NCI-H345 (cell line): ENCODE measurements at places on chromosomes 5 and 9.

DNA sequence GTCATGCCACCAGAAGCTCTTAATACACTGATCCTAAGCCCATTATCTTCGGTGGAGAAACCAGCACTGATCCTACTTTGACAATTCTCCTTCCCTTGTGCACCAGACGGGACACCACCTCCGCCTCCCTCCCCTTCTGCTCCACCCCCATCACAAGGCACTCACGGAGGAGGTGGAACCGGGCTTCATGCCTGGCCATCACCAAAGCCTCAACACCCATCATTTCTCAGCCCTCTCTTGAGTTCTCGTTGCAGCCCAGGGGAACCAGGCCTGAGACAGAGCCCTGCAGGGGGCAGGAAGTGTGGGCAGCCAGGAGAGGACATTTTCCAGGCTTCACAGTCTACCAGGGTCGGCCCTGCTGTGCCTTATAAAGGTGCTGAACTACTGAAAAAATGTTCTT lies 160.5 kb downstream of the GOLPH3 start:
- DNase-seq, result no peak

DNA sequence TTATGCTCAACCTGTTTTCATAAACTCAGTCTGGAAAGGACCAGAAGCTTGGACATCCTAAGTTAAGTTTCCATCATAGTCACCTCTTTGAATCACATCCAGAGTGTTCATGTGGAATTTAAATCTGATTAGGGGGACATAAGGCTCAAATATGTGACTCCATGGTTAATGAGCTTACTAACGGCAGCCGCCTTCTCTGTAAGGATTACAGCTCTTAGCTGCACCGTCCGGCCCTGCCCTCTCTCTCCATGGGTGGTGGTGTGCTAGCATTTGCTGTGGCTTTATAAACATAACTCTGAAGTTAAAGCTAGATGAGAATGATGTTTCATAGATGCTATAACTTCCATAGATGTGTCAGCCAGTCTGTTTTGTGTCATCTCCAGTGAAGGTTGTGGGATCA lies 156.5 kb downstream of the TRIO start:
- no peak for DNase-seq

DNA sequence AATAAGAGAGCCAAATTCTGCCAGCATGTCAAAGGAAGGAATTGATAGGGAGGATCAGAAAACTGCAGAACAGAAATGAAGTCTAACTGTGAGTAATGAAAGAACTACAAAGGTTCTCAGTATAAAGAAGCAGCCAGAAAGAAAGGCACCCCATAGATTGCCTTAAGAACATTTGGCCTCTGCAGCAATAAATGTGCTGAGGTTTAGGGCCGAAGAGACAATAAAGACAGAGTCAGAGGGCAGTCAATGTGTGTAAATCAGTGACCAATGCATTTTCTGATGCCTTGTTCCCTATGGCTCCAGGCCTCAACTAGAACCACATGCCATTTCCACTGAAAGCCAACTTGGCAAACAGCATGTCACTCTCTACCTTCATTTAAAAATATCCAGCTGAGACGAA lies 281.0 kb downstream of the HINT1 start:
- DNase-seq, result no peak

DNA sequence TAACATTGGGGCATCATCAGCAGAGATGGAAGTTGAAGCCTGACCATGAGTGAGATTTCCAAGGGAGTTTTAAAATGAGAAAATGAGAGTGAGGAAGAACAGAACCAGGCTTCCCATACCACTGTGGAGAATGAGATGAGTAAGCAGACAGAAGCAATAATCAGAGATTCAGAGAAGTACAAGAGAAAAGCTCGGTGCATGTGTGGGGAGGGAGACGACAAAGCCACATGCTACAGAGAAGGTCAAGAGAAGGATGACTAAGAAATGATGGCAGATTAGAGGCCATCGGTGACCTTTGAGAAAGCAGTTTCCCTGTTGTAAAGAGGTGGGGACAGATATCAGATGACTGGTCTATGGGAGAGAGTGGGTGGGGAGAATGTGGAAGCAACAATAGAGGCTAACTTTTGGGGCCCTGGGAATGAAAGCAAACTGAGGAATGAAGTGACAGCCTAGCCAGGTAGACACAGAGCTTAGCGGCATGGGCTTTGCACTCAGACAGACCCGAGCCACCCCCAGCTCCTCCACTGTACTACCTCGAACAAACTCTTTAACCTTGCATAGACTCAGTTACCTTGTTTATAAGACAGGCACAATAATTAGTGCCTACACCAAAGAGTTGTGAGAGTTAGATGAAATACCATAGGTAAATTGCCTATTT lies 207.7 kb downstream of the PIK3R1 start:
- DNase-seq, result no peak

- DNase-seq, result peak; percentile 33
Observed at GRCh38 chr9:27310582-27310981, 13.6 kb upstream of the EQTN start.

- DNase-seq, result peak; percentile 12
Observed at GRCh38 chr5:122458278-122458872, 146.3 kb downstream of the SNCAIP start.
